NCI-H1436 (cell line): ENCODE measurements at places on chromosomes 3 and 15.

DNA sequence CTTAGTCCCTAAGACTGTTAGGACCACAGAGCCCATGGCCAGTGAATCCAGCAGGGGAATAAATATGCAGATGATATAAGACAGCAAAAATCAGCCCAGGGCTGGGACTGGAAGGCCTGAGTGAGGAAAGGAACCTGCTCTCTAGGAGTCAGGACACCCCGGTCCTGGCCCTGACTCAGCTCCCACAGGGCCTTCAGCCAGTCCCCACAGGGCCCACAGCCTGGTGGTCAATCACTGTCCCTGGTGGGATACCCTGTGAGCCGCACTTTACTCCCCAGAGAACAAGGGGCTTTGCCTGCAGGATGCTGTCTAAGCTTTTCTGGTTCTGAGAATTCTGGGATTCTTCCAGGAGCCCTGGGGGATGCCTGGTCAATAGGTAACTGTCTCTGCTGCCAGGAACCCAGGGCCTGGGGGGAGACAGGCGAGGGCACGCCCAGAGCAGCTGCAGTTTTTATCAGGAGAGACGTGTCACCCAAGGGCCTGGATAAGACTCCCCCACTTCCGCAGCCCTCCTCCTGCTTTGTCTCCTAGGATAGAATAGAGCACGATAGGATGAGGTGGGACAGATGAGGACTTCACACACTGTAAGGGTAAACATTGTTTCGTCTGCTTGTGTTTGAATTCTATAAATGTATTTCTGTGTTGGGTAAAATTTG is 49.5 kb upstream of the MCF2L2 start:
- no peak for DNase-seq

GRCh38 chr15:50736823-50737222 is 28.7 kb downstream of the SPPL2A start:
- DNase-seq = no peak

DNA sequence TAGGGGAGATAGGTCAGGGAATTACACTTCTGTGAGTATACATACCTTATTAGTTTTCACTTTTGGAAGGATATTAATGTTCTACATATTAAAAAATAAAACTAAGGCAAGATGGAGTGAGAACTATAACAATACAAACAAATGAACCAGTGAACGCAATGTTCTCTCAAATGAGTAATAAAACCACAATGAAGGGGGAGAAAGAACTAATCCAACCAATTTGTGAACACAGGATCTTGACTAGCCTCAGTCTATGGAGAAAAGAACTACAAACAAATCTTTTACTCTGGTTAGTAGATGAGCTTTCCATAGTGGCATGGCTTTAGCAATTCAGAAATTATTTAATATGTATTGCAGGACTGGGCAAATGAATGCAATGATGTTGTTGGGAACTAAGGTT is 26.9 kb upstream of the ATOSA start:
- no peak for DNase-seq

DNA sequence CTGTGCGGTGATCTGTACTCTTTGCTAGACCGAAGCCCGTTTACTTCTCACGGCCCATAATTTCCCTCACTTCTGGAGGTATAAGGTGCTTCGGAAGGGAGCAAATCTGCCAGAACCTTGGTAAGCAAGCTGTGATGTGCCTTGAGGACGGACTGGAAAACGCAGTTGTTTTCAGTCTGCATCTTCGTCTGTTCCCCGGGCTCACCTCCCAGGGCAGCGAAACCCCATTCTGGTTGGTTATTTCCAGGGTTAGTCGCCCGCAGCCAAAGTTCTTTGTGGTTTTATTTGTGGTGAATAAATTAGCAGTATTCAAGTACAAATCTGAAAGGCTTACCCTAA is 401 bp downstream of the RAMAC start:
- DNase-seq = no peak

DNA sequence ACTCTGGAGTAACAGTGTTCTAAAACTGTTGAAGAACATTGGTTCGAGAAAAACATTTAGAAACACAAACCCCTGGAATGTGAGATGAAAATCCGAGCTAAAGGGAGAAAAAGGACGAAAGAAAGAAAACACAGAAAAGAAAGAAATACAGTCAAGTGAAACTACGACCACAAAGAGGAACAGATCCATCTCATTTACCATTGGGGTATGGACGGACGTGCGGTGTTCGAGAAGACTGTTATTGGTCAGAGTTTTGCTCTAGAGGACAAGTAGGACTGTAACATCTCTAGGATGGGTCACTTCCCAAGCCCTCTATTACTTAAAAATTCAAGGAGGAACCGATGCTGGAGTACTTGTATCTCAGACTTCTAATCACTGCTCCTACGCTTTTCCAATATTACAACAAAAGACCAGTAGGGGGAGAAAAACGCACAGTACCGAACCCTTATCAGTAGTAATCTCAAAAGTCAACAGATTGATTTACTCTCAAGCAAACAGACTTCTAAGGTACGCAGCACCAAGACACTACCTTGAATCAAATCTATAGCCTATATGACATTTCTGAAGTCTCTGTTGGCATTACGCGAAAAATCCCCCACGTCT is 1.1 kb upstream of the PIK3CA start:
- DNase-seq = peak; percentile 72

DNA sequence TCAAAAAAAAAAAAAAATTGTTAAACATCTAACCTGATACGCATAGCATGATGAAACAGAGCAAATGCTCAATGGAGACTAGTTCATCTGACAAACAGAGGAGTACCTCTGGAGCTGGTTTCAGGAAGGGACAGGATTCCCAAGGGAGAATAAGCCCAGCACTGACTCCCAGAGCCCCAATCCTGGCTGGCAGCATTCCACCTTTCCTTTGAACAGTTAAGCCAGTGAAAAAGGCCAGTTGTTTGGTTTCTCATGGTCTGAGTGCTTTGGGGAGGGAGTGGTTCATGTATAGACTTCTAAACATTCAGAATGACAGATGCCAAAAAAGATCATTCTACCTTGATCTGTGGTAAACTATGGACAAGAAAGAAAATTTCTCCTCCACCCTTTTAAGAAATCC is 277.9 kb upstream of the RARB start:
- no peak for DNase-seq

GRCh38 chr3:162338514-162338913 is 841.9 kb downstream of the OTOL1 start:
- DNase-seq = no peak

DNA sequence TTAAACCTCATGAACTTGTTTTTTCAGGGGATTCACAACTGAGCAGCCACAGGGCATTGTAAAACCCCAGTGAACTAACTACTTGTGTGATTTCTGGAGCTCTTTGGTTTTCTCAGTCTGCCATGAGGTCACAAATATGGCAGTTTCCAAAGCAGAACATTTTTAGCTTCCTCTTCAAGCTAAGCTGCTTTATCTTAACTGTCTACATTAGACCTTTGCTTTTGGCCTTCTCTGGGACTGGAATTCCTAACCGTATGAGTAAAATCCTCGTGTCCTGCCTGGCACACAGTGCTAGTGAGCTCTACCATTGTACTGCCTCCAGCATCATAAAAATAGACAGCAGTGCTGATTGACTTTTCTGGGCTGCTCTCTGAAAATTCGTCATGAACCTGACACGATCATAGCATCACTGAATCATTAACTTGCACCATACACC is 22.1 kb downstream of the CDIN1 start:
- no peak for DNase-seq

GRCh38 chr3:82508-82907 is 114.1 kb upstream of the CHL1 start:
- no peak for DNase-seq

- DNase-seq = no peak
These were observed 9.5 kb upstream of the MESP2 start for GRCh38 chr15:89766357-89767311.

DNA sequence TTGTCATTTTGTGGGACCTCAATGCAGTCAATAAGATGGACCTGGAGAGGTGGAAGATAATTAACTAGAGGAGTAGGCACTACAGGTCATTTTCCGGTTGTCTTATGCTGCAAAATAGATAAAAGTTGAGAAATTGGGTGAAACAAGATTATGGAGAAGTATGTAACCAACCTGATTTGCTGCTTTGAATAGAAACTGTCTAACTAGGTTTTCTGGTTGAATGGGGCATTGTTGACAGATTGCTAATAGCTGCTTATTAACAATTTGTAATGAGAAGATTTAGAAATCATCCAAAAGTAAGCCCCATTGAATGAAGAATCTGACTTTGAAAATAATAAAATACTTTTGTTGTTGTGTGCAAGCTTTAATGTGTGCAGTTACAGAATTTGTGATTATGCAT is 26.2 kb downstream of the PIAS1 start:
- no peak for DNase-seq

GRCh38 chr3:159432682-159433340 is 555.8 kb upstream of the IL12A start:
- DNase-seq = no peak

DNA sequence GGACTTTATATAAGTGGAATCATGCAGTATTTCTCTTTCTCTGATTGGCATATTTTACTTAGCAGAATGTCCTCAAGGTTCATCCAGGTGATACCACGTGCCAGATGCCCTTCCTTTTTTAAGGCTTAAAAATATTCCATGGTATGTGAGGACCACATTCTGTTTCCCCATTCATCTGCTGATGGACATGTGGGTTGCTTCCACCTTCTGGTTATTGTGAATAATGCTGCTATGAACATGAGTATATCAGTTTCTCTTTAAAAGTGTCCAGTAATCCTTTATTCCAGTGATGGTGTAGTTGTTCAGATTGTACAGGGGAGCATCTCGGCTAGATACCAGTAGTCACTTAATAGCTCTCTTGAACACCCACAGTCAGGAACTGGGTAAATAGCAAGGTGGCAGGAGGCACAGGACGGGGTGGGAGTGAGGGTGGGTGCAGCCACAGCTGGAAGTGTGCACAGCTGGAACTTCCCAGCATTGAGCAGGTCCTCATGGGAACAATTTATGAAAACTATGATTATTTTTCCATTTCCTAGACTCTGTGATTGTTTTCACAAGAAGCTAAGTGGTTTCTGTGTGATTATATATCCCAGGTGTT is 50.3 kb upstream of the ATG7 start:
- DNase-seq = no peak
